ENCODE measurements at places on chromosomes 16 and 17.

DNA sequence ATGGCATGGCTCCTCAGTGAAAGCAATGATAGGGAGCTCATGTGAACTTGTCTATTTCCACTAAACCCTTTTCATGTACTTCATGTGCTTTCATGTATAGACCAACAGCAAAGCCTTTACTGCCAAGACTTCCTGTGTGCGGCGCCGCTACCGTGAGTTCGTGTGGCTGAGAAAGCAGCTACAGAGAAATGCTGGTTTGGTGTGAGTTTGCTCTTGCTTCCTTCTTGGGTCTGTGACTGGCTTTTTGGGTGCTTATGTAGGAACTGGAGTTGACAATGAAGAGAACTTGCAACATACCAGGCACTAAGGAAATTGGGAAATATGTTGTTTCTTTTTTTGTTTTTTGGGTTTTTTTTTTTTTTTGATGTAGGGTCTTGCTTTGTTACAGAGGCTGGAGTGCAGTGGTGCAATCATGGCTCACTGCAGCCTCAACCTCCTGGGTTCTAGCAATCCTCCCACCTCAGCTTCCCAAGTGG, 5.7 kb downstream of the SNX11 start:
- DNase-seq: no peak

DNA sequence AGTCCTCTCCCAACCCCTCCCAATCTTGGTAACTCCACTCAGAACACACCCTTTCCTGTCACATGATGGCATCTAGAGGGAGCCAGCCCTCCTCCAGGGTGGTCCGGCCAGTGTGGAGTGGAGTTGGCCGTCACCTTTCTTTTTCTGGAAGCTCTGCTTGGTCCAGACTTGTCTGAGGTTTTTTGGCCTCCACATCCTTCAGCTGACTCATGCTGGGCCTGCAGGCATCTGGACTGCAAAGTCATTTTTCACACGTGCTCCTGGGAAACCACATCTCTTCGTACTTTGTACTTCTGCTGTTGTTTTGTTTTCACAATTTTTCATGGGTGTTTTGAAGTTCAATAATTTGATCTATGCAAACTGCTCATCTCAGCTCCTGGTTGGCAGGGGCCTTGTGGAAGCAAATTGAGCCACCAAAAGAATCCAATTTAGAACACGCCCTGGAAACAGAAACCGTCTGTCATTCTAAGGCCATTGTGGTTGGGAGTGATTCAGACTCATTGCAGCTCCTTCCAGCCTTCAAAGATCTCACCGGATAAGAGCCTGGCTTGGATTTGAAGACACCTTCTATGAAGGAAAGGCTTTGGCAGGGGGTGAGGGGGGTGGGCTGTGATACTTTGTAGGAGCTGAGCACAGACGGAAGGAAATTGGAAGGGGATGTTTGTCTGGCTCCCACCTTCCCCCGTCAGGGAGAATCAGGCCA, 42.4 kb upstream of the NF1 start:
- DNase-seq: no peak

- no peak for DNase-seq
Observed at GRCh38 chr16:15055141-15056053, 477 bp downstream of the NTAN1 start.

DNA sequence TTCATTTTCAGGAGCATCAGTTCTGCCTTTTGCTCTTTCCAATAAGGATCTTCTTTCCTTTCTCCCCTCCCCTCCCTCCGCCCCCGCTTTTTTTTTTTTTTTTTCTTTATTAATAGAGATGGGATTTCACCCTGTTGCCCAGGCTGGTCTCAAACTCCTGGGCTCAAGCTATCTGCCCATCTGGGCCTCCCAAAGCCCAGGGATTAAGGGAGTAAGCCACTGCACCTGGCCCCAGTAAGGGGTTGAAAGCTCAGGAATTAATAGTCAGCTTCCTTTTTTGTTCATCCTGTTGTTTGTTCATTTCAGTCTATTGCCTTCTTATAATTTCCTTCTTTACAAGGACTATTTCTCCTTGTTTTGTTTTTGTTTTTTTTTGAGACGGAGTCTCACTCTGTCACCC, 7.9 kb upstream of the C17orf58 start:
- DNase-seq: no peak

GRCh38 chr17:50806141-50806643, 29.2 kb upstream of the WFIKKN2 start:
- DNase-seq: no peak

DNA sequence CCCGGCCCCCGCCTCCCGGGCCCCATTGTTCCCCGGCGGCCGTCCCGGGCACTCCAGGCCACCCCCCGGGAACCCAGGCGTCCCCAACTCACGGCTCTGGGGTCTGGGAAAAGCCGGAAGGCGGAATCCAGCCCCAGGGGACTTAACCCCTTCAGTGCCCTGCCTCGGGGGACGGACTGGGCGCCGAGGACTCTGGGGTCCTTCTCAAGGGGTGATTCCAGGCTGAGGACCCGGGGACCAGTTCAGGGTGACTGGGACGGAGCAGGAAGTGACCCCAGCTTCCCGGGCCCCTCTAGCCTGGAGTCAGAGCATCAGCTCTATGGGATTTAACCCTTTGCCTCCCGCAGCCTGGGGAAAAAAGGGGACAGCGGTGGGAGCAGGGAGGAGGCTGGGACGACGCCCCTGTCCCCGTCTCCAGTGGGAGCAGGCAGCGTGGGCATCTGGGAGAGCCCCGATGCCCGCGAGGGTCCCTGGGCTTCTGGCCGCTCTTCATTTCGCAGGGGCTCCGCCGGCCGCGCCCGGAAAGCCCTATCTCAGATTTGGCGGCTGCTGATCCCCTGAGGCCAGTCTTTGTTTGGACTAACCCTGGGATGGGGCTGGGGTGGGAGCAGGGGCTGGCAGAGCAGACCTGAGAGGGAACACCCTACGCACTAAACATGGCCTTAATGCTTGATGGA, at the start of gene ZNF629:
ZNF629 (minus strand) TSS at position 270 of the 677 bp plus-strand sequence. CDS start 2,723 bp downstream, outside the sequence.
- no peak for DNase-seq

GRCh38 chr16:73151225-73151624, 103.3 kb upstream of the ZFHX3 start:
- no peak for DNase-seq

GRCh38 chr17:38343608-38344419, at the start of gene GPR179:
GPR179 (minus strand) TSS chr17:38343956; CDS start chr17:38343789, 167 bp downstream.
- no peak for DNase-seq

DNA sequence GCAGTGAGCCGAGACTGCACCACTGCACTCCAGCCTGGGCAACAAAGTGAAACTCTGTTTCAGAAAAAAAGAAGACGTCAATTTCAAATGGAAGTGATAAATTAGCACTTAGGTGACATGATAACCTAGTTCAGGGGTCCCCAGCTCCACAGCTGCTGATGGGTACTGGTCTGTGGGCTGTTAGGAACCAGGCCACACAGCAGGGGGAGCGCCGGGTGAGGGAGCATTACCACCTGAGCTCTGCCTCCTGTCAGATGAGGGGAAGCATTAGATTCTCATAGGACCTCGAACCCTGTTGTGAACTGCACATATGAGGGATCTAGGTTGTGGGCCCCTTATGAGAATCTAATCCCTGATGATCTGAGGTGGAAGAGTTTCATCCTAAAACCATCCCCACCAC, 253.0 kb downstream of the FOXL1 start:
- DNase-seq: no peak

GRCh38 chr17:78049609-78050008, 78.9 kb downstream of the TMC6 start:
- no peak for DNase-seq

GRCh38 chr16:4053301-4053845, 62.9 kb downstream of the ADCY9 start:
- DNase-seq: no peak

DNA sequence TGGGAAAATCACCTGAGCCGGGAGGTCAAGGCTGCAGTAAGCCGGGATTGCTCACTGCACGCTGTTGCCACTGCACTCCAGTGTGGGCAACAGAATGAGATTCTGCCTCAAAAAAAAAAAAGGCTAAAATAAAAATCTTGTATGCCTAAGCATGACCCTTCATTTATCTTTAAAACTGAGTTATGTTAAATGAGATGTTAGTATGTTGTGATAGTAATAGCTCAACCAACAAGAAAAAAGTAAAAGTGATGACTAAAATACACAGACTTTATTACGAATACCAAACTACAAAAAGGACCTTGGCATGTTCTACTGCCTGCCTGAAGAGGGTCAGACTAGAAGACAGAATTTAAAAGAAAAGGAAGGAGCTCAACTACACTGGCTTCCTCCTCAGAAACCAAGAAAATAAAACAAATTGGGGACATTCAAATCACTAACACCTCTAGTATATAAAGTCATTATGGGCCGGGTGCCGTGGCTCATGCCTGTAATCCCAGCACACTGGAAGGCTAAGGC, 4.4 kb downstream of the SMURF2 start:
- no peak for DNase-seq

DNA sequence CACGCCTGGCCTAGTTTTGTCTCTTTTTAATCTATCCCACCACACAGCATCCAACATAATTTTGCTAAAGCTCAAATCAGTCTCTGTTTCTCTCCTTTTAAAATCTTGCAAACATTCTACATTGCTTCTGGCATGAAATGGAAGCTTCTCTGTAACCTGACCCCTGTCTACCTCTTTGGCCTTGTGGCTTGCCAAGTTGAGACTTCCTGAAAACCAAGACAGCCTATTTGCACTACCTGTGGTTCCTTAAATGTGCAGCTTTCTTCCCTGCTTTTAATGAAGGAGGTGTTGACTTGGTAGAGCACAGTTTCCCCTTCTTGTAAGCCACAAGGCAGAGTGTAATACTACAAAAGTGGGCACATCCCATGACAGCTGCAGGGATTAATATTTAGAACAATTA, 6.0 kb upstream of the CCL3 start:
- no peak for DNase-seq

DNA sequence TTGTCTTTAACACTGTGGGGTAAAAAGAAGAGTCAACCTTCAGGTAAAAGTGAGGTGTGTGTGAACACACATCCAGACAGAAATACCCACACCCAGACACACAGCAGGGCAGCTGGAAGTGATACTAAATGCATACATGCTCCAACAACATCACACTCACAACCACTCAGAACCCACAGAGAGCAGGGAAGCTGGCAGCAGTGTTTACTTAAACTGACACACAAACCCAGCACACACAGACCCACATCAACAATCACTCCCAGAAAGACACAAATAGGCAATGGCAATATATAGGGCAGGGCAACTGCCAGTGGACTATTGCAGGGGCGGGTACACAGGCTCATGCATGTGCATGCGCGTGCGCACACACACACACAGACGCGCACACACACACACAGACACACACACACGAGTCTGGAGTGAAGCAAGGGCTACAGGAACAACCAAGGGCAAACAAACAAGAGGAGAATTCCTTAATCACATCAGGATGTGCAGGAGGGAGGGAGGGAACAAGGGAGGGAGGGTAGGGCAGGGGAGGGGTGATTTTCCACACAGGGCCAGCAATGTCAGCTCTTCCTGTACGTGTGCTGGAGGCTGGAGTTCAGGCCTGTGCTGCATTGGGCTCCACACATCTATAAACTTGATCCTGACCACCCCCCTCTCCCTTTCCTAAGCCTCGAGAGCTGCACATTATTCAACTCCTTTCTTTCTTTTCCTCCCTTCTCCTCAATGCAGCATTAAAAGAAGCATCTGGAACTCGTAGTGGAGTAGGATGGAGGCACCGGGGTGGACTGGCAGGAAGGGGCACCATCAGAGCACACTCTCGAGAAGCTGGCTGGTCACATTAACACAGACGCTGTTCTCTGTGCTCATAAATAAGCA, 30.1 kb downstream of the HIC1 start:
- DNase-seq: no peak

DNA sequence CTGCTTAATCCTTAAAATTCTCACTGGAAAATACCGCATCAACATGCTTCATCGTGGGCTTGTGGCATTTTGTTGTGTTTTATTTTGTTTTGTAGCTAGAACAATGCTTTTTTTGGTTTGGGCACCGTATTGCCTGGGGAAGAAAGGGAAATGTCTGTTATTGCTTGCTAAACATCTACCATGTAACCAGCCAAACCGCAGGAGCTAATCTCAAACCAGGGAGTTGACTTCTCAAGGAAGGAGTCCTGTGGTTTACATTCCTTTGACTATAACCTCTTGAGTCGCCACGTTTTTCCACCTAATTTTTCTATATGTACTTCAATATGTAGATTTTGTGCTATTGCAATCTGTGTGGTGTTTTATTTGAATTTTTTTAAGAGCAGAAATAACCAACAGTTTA, 593.5 kb upstream of the SOX9 start:
- no peak for DNase-seq

- DNase-seq: no peak
Observed at GRCh38 chr16:15533386-15533785, 99.0 kb downstream of the BMERB1 start.

GRCh38 chr17:2282297-2282873, 21.2 kb downstream of the SMG6 start:
- no peak for DNase-seq

GRCh38 chr16:46916980-46917379, 32.8 kb downstream of the GPT2 start:
- no peak for DNase-seq

GRCh38 chr16:4825196-4825595, 21.9 kb downstream of the GLYR1 start:
- no peak for DNase-seq

DNA sequence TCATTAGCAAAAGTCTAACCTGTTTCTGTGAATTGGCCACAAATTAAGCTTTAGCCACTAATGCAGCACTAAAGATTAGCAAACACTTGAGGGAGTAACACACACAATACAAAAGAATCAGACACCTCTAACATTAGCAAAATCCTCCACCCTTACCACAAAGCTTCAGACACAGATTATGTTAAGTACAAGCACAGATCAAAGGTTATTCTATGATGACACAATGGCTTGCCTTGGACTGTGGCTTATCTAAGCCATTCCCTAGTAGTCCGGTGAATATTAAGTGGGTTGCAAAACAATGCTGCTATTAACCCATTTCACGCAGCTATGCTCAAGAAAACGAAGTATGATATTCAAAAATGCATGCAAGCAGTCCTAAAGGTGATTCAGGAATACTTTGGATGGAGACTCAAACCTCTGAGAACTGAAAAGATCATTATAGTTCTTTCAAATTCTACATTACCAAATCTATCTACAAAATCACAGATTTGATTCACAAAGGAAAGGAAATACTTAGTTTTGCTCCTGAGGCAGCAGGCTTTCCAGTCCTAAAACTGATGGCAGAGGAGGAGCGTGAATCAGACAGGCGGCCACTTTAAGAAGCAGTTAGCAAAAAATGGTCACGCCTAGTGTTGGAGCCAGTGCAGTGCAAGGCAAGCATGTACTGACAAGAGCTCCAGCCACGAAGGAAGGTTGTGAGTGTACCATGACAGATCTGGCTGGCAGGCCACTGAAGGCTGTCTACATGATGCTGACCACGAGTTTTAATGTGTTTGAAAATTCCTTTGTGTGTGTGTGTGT, 67.2 kb downstream of the PARN start:
- DNase-seq: no peak

- no peak for DNase-seq
Observed at GRCh38 chr17:81967244-81967532, 6.2 kb upstream of the NOTUM start.
